Fibroblast of skin of right biceps (primary cell): ENCODE measurements at places on chromosomes 13 and 19.

DNA sequence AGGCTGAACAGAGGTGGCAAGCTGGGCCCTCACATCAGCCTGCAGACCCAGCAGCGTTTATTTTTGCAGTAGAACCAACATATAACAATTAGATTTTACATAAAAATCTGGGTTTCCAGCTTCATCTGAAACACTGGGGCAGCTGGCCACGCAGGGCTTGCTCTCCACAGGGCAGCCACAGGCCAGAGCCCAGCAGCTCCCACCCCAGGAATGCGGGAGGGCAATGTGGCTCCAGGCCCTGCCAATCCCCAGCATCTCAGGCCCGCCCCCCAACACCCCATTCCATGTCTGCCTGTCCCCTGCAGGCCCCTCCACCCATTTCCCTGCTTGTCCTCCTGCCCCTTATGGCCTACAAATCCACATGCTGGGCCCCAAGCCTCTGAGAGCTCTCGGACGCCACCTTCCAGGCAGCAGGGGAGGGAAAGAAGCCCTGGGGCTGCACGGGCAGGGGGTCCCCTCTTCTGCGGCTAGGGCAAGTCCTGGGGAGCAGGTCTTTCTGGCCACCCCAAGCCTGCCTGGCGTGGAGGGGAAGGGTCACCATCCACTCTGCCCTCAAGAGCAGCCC lies 15.0 kb upstream of the VSTM2B start:
- DNase-seq, result no peak

GRCh38 chr19:4738734-4739133 lies 15.1 kb upstream of the DPP9 start:
- DNase-seq, result no peak

GRCh38 chr13:76790526-76790925 lies 95.7 kb downstream of the KCTD12 start:
- peak; percentile 66 for DNase-seq

DNA sequence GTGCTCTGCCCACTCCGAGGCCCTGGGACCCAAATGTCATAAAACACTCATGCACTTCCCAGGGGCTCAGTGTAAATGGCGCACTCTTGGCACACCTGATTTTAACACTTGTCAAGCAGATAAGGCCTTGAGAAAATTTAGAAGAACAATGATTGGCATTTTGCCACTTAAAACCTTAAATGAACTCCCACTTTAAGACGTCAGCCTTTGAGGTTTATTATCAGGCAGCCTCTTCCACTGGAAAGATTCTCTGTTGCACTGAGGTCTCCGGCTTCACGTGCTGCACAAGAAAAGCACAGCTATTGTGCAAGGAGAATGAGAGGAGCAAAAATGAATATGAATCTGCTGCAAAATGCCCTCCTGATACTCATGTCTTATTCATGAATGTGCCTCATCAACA lies 38.5 kb upstream of the ATP11A start:
- no peak for DNase-seq

DNA sequence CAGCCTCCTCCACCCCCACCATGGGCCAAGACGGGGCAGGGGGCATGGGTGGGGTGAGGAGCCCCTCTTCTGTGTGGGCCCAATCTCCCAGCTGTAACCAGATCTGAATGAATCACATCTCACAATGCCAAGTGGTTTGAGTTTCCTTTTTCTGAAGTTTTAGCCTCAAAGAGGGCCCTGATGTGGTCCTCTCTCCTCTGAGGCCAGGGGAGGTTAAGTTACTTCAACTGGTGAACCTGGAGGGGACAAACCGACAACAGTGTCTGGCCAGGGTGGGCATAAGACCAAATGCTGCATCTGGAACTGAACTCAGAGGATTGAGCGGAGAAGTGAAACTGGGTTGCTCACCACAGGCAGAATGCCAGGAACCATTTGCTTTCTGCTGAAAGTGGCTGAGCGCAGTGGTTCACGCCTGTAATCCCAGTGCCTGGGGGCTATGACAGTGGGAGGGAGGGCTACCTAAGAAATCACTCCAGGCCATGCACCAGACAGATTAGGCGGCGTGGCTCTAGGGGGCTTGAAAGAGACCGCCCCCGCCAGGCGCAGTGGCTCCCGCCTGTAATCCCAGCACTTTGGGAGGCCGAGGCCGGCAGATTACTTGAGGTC lies 15.4 kb upstream of the IRGC start:
- DNase-seq, result peak; percentile 77

DNA sequence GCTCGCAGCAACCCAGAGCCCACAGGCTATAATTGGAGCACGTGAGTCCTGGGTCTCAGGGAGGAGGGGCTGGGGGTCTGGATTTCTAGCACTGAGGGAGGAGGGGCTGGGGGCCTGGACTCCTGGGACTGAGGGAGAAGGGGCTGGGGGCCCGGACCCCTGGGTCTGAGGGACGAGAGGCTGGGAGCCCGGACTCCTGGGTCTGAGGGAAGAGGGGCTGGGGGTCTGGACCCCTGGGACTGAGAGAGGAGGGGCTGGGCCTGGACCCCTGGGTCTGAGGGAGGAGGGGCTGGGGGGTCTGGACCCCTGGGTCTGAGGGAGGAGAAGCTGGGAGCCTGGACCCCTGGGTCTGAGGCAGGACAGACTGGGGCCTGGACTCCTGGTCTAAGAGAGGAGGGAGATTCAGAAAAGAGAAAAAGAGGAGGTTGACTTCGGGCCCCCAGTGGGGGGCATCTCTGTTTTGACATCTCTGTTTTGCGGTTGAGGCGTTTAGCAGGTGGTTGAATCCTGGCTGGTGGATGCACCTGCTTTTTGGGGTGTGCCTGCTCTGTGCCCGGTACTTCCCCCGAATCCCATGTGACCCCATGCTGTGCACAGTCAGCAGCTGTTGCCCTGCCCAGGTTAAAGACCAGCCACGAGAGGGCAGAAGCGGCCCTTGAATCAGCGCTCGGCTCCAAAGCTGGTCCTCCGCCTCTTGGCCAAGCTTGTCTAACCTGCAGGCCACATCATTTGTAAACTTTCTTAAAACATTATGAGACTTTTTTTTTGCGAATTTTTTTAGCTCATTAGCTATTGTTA lies 10.5 kb downstream of the PVR start:
- peak; percentile 49 for DNase-seq

DNA sequence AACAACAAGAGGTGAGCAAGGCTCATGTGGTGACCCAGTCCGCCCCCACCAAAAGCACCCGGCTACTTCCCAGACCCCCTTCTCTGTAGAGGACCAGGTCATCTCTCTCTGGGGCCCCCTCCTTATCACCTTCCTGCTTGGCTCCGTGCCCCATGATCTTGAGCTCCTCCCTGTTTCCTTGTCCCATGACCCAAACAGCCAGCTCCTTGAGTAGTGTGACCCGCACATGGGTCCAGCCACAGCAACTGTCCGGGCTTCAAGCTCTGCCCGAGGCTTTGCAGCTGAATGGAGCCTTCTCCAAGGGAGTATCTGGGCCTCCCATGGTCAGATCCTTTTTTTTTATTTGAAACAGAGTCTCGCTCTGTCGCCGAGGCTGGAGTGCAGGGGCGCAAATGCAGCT lies 61.8 kb downstream of the MYO9B start:
- no peak for DNase-seq

DNA sequence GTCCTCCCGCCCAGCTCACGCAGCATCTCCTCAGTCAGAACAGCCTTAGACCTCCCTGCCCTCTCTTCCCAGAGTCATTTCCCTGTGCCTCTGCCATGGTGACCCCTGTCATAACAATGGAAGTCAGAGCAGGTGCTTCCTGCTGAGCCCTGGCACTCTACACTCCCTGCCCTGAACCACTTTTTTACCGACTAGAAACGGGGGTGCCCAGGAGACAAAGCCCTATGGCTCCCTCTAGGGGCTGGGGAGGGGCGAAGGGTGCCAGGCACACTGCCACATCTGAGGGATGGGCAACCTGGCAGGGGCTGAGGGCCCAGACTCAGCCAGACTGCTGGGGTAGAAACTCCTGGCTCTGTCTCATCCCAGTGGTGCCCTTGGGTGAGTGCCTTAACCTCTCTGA lies 16.4 kb downstream of the ZNF574 start:
- peak; percentile 30 for DNase-seq

DNA sequence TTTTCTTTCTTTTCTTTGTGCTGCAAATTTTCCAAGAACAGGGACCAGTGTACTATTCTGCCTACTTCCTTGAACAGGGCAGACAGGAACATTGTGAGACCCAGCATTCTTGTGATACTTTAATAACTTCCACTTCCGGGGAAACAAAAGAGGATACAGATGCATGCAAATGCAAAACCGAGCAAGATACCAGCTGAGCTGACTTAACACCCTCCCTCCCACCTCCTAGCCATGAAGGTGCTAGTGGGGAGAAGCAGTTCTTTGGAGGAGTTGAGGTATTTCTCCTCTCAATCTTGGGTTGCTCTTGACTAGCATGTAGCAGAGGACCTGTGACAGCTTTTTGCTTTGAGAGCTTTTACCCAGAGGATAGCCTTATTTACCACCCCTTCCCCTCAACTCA lies 111.2 kb downstream of the KLF5 start:
- peak; percentile 10 for DNase-seq

DNA sequence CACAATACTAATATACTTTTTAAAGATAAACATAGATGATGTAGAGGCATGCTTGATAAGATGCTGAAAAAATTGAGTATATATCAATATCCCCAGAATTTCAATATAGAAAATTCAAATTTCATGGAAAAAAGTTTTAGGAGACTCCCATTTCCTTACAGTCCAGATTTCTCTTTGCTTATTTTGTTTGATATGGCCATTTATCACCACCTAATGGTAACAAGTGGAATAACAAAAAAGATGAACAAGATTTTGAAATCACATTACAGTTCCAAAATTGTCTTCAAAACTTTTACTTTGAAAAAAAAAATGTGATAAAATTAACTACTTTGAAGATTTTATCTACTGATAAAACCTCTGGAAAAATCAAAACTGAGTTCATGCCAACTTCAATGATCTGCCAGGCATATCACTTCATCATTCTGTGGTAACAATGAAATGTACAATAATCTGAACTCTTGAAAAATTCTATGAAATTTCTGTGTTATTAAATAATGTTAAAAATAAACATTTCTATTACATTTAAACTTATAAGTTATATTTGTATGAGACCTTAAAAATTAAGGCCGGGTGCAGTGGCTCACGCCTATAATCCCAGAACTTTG lies 17.5 kb downstream of the MIPEP start:
- peak; percentile 58 for DNase-seq

- no peak for DNase-seq
Measured at GRCh38 chr13:75469047-75469446, 12.9 kb downstream of the TBC1D4 start.

DNA sequence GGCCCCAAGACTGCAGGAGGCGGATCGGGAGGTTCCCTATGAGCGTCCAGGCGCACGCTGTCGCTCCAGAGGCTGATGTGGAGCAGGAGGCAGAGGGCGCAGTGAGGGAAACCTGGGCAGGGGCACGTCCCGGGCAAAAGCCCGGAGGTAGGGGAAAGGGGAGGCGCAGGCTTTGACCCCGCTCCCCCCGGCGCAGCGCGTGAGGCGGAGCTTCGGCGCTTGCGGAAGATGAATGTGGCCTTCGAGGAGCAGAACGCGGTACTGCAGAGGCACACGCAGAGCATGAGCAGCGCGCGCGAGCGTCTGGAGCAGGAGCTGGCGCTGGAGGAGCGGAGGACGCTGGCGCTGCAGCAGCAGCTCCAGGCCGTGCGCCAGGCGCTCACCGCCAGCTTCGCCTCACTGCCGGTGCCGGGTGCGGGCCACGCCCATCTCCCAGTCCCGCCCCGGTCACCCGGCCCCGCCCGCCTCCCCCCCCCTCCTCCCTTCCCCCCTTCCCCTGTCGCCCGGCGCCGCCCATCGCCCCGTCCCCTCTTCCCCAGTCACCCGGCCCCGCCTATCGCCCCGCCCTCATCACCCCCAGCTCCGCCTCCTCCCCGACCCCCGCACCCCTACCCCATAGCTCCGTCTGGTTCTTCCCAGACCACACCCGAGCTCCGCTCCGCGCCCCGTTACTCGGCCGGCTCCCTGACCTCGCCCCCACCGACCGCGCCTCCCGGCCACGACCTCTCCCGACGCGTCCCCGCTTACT lies 4.1 kb downstream of the HMG20B start:
- DNase-seq, result peak; percentile 79

GRCh38 chr19:57850553-57851017 lies 926 bp downstream of the ZNF587 start:
- peak; percentile 51 for DNase-seq

DNA sequence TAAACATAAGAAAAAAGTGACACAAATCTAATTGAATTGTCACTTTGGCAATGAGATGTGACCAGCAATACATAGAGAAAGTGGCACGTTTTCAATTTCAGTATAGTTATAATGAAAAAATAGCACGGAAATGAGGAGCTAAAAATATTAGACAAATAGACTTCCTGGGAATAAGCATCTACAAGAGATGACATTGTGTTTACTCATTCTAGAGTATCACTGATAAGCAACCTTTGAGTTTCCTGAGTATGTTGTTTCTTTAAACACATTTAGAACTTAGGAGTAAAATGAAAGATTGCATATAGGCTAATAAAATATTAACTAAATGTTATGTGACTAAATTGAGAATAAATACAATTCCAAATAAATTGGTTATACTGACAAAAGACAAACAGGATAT lies 207.1 kb upstream of the SLITRK6 start:
- DNase-seq, result no peak

DNA sequence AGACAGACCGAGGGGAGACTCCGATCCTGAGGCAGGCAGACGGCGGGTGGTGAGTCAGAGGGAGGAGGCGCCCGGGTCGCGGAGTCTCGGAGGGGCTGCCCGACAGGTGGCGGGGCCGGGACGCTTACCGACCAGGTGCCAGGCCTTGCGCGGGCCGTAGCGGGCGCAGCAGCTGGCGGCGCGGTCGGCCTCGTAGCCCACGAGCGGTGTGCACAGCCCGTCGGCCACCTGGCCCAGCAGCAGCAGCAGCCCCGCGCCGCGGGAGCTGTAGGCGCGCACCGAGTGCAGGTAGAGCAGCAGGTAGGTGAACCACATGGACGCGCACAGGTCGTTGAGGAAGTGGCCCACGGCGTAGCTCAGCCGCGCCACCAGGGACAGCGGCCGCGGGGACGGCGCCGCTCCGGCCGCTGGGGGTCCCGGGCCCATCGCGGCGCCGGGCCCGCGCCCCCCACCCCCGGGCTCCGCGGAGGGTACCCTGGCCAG lies 367 bp downstream of the MFSD12 start:
- peak; percentile 41 for DNase-seq

DNA sequence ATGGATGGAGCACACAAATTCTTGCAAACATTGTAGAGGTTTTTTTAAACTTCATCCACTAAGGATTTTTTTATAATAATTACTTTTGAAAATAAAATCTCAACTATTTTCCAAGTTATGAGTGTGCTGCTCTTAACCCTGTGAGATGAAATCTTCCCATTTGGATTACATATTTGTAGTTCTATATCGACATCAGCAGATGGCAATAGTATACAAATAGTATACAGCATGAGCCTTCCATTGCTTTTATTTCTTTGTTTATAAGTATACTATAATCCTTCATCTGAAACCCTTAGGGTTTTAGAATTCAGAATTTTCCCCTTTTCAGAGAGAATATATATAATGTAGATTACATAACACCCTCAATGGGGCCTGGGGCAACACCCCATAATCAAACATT lies 70.5 kb downstream of the GJA3 start:
- DNase-seq, result no peak

- DNase-seq, result no peak
Measured at GRCh38 chr19:13339869-13340268, 166.4 kb downstream of the CACNA1A start.
